Dermis blood vessel endothelial cell (primary cell): ENCODE measurements at places on chromosomes 6 and 20. TPM values are rescaled to one million over a fixed set of nuclear protein-coding genes. Genes with fewer than 3 reads are reported as not detected.

Gene ACSS1
- total RNA-seq = 39.6 and 52.1 TPM in 2 replicates

Gene ADA
- 15.3 and 19.1 TPM in 2 replicates for total RNA-seq

Gene MLIP
- 2.6 and 4.4 TPM in 2 replicates for total RNA-seq

Gene PDYN
- not detected in 2 replicates for total RNA-seq

Gene IL17F
- not detected in 2 replicates for total RNA-seq

DNA sequence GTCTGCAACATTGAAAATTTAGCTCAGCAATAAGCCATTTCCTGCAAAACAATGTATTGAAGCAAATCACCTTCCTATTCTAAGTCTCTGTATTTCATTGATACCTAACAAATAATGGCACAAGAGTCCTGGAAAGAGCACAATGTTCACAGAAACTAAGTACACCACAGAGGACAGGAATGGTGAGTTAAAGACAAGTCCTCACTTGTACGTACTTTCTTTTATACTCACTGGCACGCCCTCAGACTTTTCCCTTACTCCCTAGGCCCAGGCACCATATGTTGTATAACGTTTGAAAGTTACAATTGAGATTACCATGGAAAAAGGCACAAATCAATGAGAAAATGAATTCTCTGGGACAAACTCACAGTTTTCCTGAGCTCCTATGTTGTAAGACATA lies 683.0 kb upstream of the MANEA start:
- DNase-seq = no peak

- DNase-seq = peak; percentile 61
Measured at GRCh38 chr6:41818271-41819054, 31.0 kb downstream of the TOMM6 start.

DNA sequence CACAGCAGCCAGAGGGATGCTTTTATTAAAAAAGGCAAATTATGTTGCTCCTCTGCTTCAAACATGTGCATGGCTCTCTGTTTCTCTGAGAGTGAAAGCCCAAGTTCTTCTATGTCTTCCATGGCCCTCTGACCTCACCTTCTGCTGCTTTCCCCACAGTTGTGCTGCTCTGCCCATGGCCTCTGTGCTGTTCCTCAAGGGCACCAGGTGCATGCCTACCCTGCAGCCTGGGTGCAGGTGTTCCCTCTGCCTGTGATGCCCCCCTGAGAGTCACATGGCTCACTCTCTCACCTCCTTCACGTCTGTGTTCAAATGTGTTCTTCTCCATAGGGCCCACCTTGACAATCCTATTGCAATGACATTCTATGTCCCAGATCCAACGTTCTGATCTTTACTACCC lies 477.0 kb upstream of the CHD6 start:
- no peak for DNase-seq

GRCh38 chr6:6546318-6547109 lies 42.0 kb upstream of the LY86 start:
- peak; percentile 19 for DNase-seq

DNA sequence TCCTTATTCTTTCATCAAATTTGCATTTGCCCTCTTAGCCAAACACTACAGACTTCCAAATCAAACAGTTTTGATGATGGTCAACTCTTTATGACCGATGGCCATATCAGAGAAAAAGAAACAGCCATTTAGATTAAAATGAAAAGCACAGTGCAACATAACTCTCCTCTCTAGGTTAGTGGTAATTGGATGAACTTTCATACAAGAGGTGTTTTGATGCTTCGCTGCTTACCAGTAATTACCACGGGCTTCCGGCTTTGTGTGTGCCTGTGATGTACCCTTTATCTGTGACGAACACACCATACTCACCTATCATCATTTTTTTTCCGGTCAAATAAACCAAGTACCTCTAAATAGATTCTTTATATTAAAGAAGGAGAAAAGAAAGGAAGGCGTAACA lies 181.8 kb downstream of the FOXA2 start:
- DNase-seq = no peak

- DNase-seq = no peak
Measured at GRCh38 chr6:83827050-83827449, 26.1 kb upstream of the RIPPLY2 start.

DNA sequence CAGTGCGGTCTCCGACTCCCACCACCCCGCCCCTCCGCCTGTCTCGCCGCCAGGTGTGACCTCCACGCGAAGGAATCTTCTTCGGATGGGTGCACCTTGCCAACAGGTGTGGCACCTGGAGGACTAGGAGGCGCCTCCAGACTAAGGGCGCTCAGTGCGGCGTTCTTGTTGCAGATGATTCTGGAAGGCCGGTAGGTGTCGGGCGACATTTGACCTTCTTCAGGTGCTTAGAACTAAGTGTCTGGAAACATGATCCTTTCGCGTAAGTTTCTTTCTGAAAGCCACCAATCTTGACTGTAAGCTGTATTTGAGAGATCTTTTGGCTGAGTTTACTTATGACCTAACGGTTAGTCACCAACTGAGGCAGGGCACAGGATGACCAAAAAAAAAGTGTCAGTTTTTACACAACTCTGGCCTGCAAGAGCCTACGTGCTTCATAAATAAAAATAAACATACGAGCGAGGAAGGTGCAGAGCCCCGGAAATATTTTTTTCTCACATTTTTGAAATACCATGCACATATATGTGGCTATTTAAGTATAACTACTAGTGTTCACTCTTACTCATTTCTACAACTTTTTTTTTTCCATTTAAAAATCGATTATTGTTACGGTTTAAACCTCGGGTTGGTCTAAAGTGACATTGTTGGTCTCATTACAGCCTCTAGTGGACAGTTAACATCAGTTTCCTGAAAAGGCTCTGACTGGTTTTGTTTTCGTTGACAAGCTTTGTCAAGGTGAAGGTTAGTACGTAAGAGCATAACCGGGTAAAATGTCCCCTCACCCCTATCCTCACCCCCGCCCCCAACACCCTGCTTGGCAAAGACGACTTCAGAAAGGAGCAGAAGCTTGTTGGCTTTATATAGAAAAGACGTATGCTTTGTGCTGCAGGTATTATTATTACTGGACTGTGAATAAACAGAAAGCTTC lies 1.6 kb upstream of the ATXN1 start:
- DNase-seq = peak; percentile 86

DNA sequence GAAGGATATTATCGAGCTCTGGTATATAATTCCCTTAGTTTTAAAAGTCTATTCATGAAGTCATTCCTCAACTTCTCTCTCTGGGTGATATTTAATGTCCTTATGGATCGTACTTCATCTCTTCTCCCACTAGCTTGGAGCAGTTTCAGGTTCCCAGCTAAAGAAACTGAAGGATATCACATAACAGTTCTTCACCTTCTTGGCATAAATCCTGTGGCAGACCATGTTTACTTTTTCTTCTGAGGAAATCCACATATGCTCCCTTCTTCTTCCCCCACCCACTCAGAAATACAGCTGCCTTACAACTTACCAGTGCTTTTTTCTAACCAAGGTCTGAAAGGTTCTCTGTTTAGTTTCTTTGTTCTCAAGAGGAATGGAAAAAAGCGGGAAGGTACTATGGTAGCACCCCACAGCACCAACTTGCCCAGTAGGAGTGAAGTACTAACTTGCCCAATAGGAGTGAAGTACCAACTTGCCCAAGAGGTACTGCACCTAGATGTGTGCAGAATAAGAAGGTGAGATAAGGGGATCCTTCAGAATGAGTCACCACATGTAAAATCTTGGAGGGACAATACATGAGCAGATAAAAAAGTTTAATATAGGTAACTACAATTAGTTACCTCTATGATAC lies 53.1 kb downstream of the TSPYL4 start:
- DNase-seq = no peak
